ENCODE measurements at places on chromosomes 12 and 14. TPM values are rescaled to one million over a fixed set of nuclear protein-coding genes. Genes with fewer than 3 reads are reported as not detected.

PLCZ1 gene
- not detected for total RNA-seq

AQP5 gene
- total RNA-seq = not detected

PPFIA2 gene
- total RNA-seq = not detected

GALNT9 gene
- total RNA-seq = 6.4 TPM

AICDA gene
- total RNA-seq = 0.31 TPM

CARMIL3 gene
- total RNA-seq = 0.60 TPM

SERPINA3 gene
- total RNA-seq = 11.0 TPM

ACOT4 gene
- total RNA-seq = 1.9 TPM

GAPDH gene
- total RNA-seq = 8,736 TPM

VPS37B gene
- 28.7 TPM for total RNA-seq

NKX2-1 gene
- not detected for total RNA-seq

PDZRN4 gene
- total RNA-seq = not detected

A2ML1 gene
- total RNA-seq = not detected

KCNK10 gene
- total RNA-seq = not detected

STYX gene
- 5.8 TPM for total RNA-seq

PPM1H gene
- total RNA-seq = 6.0 TPM

PLD4 gene
- total RNA-seq = 0.05 TPM

HCAR1 gene
- total RNA-seq = not detected

CRACR2A gene
- 1.2 TPM for total RNA-seq

TMCC3 gene
- total RNA-seq = 1.5 TPM

Data from A549 treated with ZK216348 at 1 μM for 4 hours (cell line).